ENCODE measurements at places on chromosomes 1 and 21.

GRCh38 chr1:101338714-101339430 lies 102.1 kb downstream of the S1PR1 start:
- no peak for DNase-seq

DNA sequence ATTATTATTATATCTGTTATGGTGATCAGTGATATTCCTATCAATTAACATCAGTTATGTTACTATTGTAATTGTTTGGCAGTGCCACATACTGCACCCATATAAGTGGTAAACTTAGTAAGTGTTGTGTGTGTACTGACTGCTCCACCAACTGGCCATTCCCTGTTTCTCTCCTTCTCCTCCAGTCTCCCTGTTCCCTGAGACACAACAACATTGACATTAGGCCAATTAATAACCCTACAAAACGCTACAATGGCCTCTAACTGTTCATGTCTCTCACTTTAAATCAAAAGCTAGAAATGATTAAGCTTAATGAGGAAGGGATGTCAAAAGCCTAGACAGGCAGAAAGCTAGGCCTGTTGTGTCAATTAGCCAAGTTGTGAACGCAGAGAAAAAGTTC lies 6.6 kb upstream of the THRAP3 start:
- DNase-seq = no peak

- DNase-seq = no peak
Measured at GRCh38 chr1:167175901-167176300, 44.8 kb upstream of the POU2F1 start.

- no peak for DNase-seq
Measured at GRCh38 chr1:107195476-107195875, 54.6 kb downstream of the NTNG1 start.

DNA sequence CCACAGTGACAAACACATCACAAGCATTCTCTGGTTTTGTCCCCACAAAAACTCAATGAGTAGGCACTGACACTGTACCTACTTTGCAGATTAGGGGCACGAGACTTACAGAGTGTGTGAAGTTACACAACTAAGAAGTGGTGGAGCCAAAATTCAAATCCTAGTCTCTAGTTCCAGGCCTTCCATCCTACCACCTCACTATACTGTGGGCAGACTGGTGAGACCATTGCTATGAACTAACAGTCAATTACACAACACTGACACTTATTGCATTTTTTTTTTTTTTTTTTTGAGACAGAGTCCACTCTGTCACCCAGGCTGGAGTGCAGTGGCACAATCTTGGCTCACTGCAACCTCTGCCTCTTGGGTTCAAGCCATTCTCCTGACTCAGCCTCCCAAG lies 71.4 kb downstream of the KCNN3 start:
- no peak for DNase-seq

DNA sequence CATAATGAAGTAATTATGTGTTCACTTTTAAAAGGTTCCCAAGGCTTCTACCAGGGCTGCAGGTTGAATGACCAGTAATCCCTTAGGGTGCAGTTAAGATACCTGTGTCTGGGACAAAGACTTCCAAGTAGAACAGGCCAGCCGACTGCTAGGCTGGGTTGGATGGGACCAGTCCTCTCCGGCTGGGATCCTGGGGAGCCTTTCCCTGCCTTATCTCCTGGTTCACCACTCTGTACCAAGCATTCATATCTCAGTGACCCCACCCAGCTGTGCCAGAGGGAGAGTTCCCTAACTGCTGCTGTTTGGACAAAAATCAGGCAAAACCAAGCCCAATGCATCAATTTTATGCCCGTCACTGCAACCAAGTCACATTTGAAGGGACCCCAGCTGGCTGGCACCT lies 116.2 kb upstream of the ATP1A1 start:
- DNase-seq = no peak

DNA sequence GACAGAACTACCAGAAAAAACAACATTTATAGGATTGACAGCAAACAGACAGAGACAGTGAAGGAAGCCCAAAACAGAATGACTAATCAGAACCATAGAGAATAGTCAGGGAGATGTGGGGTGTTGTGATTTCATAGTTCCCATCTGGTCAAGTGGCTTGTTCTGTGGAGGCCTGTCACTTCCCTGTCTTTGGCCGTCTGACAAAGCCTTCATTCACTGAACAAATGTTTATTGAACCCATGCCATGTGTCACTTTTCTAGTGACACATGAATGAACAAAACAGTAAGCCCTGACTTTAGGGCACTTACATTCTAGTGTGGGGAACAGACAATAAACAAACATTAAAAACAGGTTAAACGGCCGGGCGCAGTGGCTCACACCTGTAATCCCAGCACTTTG lies 3.2 kb upstream of the SRRM1 start:
- DNase-seq = no peak

DNA sequence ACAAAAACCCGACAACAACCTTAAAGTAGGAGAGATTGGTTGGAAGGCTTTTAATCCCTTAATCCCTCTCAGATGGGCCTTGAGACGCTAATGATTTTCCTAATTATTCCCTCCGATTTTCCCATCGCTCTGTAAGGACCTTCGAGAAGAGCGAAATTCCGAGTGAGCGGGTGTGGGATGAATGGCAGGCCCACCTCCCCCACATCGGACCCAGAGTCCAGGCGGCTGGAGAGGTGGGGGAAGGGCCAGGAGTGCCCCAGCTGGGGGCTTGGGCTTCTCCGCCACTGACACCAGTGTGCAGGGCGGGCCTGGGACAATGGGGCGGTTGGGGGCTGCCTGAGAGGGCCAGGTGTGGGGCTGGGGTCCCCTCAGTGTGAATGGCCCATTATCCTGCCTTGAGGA lies 23.4 kb downstream of the RHBG start:
- no peak for DNase-seq

DNA sequence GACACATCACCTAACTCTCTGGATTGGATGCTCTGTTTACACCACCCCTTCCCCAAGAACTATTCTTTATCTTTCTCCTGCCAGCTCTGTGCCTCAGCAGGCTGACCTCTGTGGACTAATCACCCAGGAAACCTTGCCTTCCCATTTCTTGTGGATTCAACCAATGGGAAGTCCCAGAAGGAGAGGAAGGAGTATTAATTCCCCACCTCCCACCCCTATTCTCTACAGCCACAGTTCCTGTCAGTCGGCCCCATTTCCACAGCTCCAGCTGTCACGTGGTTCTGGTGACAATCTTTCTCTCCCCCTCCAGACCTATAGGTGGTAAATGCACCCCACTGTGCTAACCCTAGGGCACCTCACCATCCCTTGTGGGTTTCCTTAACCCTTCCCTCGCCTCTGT lies 46.8 kb upstream of the SSBP3 start:
- DNase-seq = no peak

GRCh38 chr1:20404466-20404865 lies 81.5 kb downstream of the CAMK2N1 start:
- DNase-seq = no peak

GRCh38 chr1:165545974-165546373 lies 2.2 kb downstream of the LRRC52 start:
- no peak for DNase-seq

DNA sequence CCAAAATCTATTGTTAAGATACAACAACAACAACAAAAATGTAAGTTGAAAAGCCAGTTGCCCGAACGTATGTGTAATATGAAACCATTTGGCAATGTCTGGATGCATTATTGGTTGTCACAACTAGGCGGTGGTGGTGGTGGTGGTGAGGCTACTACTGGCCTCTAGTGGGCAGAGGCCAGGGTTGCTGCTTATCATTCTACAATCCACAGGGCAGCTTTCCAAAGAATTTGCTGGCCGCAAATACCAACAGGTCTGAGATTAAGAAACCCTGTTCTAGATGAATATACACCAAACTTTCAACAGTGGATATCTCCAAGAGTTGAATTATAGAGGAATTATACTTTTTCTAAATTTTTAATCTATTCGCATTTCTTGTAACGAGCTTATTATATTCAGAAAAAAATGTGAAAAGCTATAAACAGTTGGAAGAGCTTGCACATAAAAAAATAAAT lies 26.8 kb upstream of the ZNF697 start:
- no peak for DNase-seq

DNA sequence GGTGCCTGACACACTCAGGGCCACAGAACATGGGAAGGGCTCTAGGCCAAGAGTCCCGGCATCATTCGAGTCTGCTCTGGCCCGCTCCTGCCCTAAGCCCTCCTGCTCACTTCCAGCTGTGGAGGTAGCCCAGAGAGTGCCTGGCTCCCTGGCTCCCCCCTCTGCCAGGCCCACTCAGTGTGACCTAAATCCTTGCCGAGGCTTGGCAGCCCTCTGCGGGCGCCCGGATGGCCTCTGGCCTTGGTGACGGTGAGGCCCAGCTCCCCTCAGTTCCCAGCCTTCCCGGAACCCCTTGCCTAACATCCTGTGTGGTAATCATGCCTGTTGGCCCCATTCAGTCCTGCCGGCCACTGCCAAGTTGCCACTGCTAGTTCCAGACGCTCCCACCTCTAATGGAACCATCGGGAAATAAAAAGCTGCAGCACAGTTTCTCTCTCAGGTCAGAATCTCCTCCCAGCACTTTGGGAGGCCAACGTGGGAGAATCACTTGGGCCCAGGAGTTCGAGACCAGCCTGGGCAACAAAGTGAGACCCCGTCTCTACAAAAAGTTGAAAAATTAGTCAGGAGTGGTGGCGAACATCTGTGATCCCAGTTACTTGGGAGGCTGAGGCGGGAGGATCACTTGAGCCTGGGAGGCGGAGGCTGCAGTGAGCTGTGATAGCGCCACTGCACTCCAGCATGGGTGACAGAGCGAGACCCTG lies 1.2 kb upstream of the H6PD start:
- no peak for DNase-seq

GRCh38 chr1:228478912-228479711 lies 8.1 kb upstream of the RNF187 start:
- DNase-seq = no peak

DNA sequence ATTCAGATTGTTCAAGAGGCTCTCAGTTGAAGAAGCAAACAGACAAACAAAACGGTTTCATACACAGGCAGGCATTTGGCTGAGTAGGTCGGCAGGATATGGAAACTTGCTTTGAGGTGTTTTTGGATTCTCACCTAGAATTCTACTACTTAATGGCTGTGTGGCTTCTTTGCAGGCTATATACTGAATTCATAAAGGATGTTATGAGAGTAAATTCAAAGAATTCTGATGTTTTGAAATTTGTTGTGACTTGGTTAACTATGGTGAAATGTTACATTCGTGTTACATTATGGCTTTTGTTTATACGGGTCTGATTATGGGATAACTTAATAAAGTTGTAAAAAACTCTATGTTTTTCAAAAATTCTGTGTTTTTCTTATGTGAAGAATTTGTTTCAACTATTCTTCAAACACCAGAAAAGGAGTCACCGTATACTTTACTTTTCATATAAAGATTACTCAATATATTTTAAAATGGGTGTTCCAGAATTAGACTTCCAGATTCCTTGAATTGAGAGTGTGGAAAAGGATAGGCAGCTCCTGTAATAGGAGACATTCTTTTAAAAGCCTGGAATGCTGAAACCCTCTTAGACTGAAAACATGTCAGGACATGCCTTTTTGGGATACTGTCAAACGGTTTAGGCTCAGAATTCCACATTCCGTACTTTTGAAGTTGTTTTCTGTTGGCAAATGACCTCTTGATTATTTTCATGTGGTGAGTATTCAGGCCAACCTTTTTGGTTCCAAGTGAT lies 8.2 kb upstream of the IRF2BP2 start:
- no peak for DNase-seq

- no peak for DNase-seq
Measured at GRCh38 chr1:185812934-185813333, 78.7 kb downstream of the HMCN1 start.

- no peak for DNase-seq
Measured at GRCh38 chr21:39451332-39452206, at the start of gene SH3BGR. SH3BGR (plus strand) TSS chr21:39451970; CDS start chr21:39452097, 127 bp downstream.

DNA sequence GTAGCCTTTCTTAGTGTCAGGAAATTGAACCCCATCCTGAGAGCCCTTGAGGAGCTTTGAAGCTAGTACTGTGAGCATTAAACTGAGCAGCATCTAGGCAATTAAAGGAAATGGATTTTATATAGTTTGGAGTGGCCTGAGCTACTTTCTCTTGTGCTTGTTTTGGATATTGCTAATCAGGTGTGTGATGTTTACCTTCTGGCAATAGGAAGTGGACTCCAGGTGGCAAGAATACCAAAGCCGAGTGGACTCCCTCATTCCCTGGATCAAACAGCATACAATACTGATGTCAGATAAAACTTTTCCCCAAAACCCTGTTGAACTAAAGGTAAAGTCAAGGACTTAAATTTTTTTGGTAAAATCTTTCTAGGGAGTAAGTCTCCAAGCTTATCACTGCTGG lies 79.4 kb downstream of the MACF1 start:
- DNase-seq = no peak

DNA sequence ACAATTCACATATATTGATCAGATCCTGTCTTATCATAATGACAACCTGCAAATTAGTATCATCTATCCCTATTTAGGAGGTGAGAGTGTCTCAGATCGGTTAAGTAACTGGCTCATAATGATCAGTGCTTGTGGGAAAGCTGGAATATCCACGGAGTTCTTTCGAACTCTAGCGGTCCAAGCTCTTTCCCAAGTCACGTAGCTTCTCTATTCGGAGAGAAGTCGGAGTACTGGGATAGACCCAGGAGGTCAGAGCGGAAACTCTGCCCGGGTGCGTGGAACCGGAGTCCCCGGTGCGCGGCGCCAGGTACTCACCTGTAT lies 339 bp downstream of the PTGS2 start:
- DNase-seq = no peak

- DNase-seq = no peak
Measured at GRCh38 chr1:30689901-30690645, 33.3 kb downstream of the MATN1 start.

DNA sequence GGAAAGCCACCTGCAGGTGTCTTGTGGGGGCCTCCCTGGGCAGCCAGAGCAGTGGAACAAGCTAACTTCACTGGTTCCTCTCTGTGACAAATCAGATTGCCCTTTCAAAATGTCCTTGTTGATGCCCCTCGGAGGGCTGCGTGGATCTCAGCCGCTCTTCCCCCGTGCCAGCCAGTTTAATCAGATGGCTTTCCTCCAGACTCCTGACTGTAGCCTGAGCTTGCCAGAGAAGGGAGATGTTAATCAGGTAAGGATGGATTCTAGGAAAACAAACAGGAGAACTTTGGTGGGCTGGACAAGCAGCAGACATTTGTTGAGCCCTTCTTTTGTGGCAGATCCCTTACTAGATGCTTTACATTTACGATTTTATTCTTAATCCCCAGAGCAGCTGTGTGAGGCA lies 88.2 kb downstream of the DMRTA2 start:
- no peak for DNase-seq

DNA sequence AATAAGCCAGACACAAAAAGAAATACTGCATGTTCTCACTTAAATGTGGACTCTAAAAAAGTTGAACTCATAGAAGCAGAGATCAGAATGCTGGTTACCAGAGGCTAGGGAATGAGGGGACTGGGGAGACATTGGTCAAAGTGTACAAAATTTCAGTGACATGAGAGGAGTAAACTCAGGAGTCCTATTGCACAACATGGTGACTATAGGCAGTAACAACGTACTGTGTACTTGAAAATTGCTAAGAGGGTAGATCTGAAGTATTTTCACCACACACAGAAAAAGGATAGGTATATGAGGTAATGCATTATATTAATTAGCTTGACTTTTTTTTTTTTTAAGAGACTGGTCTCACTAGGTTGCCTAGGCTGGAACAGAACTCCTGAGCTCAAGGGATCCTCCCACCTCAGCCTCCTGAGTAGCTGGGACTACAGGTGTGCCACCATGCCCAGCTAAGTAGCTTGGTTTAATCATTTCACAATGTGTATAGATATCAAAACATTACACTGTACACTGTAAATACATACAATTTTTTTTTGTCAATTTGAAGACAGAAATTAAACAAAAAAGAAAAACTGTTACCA lies 7.4 kb downstream of the ZNF496 start:
- DNase-seq = no peak

- DNase-seq = no peak
Measured at GRCh38 chr21:19340303-19340702, 936.7 kb upstream of the TMPRSS15 start.

GRCh38 chr1:36872858-36873257 lies 161.5 kb downstream of the GRIK3 start:
- no peak for DNase-seq
